ENCODE measurements at places on chromosomes 1 and 21.

DNA sequence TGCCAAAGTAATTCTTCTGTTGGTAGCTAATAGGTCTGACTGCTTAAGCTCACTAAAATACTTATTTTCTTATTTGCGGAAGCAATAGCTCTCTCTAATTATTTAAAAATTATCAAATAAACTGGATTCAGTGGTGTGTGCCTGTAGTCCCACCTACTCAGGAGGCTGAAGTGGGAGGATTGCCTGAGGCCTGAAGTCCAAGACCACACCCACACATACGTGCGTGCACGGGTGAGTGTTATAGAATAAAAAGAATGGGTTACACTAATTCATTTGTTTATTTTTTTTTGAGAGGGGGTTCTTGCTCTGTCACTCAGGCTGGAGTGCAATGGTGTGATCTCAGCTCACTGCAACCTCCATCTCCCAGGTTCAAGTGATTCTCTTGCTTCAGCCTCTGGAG lies 94.2 kb upstream of the HNRNPU start:
- DNase-seq = no peak

DNA sequence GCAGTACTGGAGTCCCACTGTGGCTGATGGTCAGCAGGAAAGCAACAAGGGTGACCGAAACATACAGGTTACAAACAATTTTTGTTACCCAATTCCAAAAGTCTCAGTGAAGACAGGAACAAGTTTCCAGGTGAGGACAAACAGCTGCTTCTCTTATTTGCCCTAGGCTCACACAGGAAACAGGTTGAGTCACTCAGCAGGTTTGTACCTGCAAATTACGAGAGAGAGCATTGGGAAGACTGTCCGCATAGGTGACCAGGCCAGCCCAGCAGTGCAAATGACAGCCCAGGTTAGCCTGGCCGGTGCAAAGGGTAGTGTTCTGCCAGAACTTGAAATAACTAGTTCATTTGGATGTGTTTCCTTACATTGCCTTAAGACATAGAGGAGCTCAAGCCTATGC lies 40.0 kb upstream of the DSCAM start:
- DNase-seq = no peak

DNA sequence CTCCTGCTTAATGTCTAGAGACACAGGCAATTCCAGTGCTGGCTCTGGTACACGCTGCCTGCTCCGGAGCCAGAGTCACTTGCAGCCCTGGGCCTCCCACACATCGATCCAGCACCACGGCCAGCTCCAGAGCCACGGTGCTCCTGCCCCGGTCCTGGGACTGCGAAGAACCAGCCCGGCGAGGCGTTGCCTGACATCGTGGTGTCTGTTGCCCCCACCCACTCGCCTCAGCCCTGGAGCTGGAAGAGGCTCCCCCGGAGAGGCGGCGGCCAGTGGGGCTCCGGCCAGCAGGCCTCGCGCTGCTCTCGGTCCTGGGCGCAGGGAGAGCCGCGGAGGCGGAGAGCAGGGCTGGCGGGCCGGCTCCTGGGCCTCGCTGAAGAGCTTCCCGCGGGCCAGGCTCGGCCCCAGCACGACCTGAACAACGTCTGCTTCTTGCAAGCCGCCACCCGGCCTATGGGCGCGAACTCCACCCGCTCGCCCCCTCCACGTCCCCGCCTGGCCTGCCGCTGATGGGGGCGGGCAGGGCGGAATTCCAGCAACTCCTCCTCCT lies 364.8 kb downstream of the CEP170 start:
- DNase-seq = no peak

- DNase-seq = no peak
These were observed 51.4 kb upstream of the SIM2 start for GRCh38 chr21:36647279-36648093.

DNA sequence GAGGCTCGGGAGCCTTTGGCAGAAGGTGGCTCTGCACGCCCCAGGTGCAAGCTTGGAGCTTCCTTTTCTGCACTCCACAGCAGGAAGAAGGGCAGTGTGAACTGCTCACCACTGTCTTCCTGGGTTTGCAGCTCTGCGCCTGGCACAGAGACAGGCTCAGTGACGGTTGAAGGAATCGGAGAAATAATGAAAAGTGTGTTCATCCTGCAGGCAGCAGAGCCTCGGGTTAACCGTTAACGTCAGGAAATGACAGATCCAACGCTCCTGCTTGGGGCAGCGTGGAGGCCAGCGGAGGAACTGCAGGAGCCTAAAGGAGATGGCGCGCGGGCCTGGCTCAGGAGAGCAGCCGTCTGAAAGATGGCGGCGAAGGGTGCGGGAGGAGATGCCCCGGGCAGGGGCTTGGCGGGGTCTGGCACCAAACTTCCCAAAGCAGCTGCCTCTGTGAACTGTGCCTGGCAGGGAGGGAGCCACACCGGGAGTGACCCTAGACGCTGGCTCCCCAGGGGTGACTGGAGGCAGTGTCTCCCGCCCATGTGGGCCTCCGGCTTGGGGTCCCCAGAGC lies 10.9 kb upstream of the SAMD11 start:
- no peak for DNase-seq

DNA sequence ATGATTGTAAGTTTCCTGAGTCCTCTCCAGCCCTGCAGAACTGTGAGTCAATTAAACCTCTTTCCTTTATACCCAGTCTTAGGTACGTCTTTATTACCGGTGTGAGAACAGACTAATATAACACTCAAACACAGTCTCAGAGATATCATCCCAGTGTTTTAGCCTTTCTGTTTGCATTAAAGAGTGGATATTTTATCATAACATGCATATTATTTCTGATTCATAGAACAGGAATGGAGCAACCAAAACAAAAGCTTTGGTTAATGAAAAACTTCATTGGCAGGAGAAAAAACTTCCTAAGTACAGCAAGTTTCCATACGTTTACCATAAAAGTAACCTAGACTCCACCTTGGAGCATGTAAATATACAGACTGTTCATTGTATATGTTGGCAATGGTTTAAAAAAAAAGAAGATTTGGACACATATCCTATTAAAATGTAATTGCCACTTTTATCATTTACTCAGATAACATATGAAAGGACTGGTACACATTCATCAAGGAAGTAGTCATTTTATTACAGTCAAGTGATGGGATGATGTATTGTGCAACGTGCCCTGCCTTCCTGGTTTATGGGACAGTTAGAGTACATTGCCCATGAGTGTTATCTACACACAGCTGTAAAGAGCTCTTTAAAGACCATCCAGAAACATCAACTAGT lies 144.8 kb downstream of the ETS2 start:
- no peak for DNase-seq

- DNase-seq = no peak
These were observed 28.1 kb downstream of the RUNX3 start for GRCh38 chr1:24901791-24902470.

DNA sequence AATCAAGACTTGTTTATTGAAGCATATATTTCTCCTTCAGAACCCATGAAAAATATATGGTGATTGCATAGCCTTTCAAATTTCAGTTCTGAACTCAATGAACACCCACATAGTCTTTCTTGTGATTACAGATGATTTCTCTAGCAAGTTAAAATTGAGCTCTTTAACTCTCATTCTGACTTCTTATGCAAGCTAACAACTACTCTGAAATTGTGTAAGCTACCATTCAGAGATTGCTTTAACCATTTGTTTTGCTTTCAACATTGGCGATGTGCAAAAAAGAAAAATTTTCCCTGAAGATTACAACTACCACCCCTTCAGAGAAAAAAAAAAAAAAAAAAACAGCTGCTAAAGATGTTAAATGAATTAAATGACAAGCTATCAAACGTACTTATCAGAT lies 193.9 kb downstream of the DAB1 start:
- no peak for DNase-seq

GRCh38 chr1:218349348-218350034 lies 4.4 kb downstream of the TGFB2 start:
- no peak for DNase-seq

- DNase-seq = no peak
These were observed 104.2 kb upstream of the TARDBP start for GRCh38 chr1:10908266-10908665.

DNA sequence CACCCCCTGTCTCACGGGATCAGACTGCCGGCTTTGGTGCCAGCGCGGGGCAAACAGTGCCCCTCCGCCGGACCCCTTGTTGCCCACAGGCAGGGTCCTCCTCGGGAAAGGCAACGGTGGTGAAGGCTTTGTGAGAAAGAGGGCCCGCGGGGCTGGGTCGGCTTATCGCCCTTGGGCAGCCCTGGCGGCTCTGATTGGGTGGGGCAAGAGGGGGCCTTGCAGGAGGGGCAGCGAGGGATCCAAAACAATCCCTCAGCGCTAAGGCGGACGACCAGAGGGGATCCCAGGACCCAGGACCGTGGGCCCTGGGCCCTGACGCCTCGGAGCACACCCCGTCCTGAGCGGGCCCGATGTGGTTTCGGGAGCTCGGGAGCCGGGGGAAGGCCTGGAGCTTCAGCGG lies 3.9 kb upstream of the ZNF678 start:
- DNase-seq = no peak

DNA sequence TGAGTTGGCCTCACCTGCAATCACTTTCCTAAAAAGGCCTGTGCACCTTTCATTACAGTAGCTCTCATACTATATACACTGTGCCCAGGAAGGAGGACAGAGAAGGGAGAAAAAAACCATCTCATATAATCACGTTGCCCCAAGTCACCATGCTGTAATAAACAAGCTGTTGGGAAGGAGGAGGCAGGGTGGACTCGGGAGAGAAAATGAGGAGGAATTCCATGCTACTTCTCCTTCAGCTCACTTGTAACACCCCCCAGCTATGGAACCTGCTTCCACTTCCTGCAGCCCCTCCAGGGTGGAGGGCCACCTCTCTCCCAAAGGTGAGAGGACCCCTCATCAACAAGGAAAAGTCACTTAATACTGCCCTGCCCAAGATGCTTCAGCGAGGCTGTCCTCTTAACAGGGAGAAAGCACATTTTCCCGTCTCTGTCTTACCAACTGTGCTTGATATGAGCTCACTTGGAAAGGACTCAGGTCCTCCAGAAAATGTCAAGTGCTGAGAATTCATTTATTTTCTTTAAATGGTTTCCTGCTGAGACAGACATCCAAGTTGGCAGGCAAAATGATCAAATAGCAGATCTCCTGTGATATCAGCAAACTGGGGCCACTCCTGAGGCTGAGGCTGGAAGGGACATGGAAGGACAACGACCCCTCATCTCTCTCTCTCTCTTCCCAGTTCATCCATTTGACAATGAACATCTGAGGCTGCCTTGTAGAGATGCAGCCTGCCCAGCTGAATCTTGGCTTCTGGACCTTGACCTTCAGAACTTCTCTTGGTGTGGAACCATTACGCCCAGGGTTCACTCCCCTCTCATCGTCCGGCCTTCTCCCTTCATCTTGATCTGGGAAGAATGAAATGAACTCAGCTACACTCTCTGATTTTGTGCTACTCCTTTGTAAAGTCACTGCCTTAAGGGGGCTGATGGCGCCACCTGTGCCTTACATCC lies 54.0 kb downstream of the CAPN9 start:
- DNase-seq = no peak

- no peak for DNase-seq
These were observed 120.7 kb downstream of the ITSN1 start for GRCh38 chr21:33762803-33763581.

DNA sequence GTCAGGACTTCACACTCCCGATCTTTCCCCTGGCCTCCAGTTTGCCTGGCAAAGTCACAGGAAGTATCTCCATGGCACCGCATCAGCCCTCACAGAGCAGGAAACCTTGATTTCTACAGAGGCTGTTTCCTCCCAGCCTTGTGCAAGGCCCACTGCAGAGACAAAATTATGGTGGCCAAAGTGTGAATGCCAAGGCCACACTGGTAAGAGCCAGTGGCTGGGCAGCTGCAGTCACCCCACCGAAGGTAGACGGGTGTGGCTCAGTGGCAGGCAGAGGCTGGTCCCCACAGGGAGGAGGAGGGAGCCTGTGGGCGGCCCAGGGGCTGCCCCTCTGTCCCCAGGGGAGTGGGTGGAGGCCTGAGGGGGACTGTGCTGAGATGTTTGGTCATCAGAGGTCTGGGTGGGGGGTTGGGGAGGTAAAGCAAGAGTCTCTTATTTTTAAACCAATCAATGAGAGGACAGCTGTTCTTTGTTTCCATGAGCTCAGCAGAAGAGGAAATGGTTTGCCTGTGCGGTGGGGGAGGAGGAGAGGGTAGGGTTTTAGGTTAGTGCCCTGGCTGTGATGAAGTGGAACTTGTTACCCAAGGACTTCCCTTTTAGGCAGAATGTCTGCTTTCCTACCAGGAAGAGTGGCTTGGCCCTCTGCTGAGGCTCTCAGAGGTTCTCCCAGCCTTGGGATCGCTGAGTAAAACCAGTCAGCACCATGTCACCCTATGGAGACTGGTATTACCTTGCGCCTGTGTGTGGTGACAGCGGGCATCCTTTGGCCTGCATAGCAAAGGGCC lies 18.0 kb upstream of the BTG2 start:
- DNase-seq = peak; percentile 49

DNA sequence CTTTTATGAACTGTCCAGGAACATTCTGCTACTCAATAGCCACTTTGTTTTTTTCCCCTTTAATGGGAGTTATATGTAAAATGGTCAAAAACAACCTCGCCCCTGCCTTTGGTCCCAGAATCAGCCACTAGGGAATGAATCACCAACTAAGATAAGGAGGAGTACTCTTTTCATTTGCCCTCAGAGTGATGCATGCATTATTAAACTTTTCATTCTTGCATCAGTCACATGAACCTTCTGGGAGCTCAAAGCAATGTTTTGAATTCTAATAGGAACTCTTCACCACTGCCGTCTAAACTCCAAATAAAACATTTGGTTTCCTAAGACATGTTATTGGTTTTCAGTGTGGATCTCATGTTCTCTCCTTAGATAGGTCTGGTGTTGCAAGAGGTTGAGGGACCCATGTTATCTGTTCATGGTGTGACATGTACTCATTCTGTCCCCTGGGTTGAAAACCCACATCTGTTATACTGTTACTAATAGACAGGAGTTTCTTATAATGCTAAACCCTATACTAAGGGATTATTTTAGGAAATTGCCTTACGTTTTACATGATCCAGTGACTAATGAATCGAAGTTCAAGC lies 17.8 kb upstream of the HSD17B7 start:
- DNase-seq = no peak

GRCh38 chr1:236419502-236419901 lies 25.4 kb downstream of the EDARADD start:
- DNase-seq = no peak

- DNase-seq = no peak
These were observed 73.8 kb downstream of the APP start for GRCh38 chr21:26096494-26097371.

DNA sequence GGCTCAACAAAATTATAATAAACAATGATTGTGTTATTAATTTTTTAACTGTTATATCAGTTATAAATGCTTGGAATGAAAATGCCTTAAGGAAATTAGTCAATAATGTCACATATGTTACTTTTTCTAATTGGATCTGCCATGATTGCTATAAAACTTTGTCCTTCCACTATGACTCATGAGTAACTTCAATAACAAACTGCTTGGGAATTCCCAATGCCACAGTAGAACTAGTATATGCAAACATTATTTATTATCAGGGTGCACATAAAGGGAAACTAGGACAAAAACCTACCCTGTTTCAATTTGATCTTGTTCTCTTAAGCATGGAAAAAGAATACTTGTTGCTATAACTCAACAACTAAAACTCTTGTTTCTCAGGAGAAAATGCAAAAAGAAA lies 59.1 kb upstream of the PDC start:
- DNase-seq = no peak

All from frontal cortex (tissue), 4 donors.